NCI-H2171 treated with DMSO at 0.1 percent for 48 hours (cell line): ENCODE measurements at places on chromosomes 5 and 9.

DNA sequence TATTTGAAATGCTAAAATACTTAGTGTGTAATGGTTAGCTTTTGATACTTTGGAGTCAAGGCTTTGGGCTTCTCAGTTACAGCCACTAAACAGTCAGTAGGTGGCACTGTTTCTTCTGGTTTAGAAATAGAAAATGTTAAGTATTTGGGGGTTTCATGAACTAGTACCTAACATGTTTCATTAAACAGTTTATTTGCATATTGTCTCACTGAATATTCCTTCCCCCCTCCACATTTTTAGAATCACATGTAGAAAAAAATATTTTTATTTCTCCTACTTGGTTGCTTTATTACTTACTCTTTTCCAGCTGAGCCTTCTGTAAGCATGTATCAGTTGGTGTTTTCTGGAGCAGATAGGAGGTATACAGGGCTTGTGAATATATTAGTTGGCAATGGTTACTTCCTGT lies 48.0 kb downstream of the IPO11 start:
- DNase-seq, result peak; percentile 11

GRCh38 chr9:137172901-137173795 lies 1.3 kb upstream of the TMEM210 start:
- no peak for DNase-seq

- no peak for DNase-seq
Observed at GRCh38 chr9:6598249-6598725, 47.2 kb downstream of the GLDC start.

DNA sequence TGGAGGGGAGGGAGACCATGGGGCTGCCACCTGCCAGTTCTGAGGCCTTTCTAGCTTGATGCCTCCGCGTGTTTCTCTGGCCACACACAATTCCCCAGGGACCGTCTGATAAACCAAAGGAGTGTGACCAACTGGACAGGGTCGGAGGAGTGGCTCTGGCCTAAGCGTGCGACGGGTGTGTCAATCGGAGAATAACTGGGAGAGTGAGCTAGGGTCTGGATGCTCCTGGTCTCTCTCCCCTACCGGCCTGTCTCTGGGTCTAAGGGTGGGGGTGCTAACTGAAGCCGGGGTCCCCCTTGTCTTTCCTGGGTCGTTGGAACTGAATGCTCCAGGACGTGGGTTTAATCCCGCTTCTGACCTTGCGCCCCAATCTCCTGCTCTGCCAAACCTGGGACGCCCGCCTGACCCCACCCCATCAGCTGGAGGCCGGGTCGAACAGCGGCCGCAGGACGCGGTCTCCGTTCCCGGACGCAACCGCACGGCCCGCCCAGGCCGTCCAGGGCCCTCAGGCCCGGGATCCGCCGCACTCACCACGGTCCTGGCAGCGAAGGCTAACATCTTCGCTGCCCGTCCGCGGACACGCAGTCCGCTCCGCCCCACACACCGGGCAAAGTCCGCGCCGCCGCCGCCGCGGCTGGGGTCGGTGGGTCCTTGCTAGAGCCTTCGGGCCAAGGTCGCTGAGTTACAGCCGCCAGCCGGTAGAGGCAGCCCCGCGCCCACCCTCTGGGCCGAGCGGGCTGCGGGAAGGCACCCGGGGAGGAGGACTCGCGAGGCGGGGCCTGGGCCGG lies 447 bp downstream of the CRAT start:
- no peak for DNase-seq

DNA sequence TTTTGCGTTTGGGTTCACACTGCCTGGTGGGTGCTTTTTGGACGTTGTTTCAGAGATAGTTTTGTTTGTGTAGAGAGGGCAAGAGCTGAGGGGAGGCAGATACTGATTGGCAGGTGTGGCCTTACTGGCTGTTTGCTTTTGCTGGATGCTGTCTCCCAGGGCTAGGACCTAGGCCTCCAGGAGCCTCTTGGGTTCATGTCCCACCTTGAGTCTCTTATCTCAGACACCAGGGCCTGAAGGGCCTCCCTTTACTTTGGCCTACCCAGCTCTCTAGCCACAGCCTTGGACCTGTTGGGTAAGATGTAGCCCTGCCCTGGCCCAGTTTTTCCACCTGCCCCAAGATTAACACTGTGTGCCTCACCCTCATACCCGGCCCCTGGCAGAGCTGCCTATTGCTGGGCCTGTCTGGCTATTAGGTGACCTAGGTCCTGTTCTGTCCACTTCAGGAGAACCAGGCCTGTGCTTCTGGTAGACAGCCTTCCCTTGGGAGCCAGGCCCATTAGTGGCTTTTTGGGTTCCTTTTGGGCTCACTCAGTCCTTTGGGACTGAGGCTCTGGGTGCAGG lies 13.4 kb downstream of the PTPA start:
- no peak for DNase-seq

GRCh38 chr5:115396688-115397087 lies 100.2 kb upstream of the CCDC112 start:
- no peak for DNase-seq

GRCh38 chr9:131879181-131879910 lies 139.5 kb upstream of the RAPGEF1 start:
- DNase-seq, result no peak

DNA sequence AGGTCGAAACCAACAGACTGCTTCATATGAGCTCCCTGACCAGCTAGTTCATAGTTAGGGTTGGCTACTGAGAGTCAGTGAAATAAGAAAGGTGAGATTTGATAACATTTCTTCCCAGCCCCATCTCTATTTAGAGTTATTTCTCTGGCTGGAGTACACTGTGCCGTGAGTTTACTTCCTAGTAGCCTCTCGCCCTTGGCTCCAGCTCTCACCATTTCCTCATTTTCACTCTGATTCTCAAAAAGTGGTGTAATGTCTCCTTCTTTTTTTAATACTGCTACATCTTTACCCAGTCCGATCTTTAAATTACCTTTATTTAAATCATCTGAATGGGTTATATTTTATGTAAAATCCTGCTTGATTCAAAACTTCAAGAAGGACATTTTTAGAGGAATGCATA lies 100.4 kb upstream of the FAM174A start:
- DNase-seq, result no peak

DNA sequence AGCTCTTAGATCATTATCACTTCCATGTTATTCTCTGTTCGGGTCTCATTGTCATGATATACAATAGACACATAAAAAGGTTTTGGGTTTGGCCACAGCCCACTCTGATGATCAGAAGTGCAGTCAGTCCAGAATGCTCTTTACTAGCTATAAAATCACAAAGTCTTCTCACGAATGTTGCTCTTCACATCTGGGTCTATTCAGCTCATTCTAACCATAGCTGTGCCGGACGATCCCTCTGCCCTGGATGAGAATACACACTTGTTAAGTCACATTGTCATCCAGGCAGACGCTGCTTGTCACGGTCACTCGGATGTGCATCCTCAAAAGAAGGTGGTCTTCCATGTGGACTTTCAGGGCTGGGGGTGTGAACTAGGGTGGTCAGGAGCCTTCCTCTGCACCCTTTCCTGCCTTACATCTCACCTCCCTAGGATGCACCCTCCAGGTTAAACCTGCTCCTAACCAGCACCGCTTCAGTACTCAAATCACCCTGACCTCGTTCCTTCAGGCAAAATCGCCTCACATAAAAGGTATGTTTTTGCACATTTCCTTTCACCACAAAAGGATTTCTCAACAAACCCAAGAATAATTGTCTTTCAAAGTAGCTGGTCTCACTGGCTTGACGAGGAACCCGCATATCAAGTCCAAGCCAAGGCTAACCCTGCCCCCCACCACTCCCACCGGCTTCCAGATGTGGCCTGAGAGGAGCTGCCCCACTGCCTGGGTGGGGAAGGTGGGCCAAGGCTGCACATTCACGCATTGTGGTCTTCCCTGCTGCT lies 21.9 kb downstream of the ANKH start:
- DNase-seq, result no peak

DNA sequence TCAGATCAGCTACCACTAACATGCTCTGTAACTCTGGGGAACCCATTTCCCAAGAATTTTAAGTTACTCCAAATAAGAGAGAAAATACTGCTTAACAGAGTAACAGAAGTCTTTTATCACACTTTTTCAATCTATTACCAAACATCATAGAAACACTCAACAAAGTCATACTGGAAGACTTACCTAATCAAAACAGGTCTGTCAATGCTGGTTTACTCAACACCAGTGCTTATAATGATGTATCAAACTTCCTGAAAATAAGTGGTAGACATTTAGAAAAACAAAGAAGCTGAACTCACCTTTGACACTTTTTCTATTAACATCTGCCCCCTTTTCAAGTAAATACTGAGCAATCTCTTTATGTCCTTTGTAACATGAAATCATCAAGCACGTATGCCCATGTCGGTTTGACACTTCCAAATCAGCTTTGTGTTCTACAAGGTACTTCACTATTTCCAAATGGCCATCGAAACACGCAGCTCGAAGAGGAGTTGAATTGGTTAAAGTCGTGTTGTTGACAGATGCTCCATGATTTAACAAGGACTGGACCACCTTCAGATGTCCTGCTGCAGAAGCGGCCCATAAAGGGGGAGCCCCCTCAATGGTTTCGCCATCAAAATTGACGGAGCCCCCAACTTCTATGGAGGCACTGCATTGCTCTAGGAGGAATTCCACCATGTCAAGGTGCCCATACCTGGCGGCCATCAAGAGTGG lies 1.8 kb downstream of the FEM1C start:
- no peak for DNase-seq

- DNase-seq, result peak; percentile 17
Observed at GRCh38 chr5:112276991-112277390, 142.1 kb downstream of the EPB41L4A start.

DNA sequence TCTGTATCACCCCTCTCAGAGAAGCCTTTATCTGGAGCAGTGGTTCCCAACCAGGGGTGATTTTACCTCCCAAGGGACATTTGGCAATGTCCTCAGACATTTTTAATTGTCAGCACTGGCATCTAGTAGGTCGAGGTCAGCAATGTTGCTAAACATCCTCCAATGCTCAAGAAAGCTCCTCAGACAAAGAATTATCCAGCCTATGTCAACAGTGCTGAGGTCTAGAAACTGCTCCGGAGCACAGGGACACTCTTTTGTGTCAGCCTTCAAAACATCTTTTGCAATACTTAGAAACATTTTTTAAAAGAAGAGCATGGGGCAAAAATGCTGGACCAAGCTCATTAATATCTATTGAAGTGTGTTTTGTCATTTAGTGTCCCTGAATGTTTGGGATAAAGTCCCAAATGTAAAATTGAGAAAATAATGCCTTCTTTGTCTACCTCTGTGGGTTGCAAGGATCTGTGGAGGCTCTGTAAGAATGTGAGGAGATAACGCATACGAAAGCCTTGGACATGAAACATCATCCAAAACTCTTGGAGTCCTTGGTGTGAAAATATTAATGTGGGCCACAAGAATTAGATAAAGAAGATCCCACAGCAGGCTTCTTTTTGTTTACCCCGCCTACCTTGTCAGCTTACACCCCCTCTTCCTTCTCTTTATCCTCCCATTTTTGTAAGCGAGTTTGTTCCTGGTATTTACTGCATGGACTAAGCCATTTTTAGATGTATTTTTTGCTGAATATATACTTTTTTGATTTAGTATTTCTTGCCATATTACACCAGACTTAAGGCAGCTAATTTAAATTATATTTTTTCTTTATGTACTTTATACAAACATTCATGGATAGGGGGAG lies 193.5 kb downstream of the CD180 start:
- DNase-seq, result no peak

GRCh38 chr9:106704056-106704615 lies 158.8 kb upstream of the ZNF462 start:
- DNase-seq, result no peak

- no peak for DNase-seq
Observed at GRCh38 chr5:149838881-149839739, 105.5 kb downstream of the PDE6A start.

DNA sequence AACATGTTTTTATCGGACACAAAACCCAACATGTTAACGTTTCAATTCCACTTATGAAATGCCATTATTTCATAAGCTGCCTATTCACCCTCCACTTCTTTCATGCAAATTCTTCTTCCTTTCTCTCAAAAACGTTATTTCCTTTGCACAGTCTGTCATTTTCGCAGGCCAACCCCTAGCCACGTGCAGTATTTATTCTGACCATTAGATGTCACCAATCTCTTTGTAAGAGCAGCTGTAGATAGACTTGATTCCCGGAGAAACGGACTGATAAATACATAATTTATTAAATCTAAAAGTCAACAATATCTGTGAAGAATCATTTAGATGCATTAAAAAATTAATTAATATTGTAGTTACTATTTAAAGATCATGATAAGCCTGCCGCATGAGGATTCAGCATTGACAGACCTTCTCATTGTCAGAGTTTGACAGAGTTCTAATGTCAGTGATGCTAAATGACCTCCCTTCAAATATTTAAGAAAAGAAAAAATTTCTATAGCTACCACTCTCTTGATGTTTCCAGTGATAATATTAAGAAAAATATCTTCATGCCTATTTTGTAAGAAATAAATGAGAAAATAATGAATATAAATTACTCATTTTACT lies 933.6 kb downstream of the CDH12 start:
- peak; percentile 88 for DNase-seq

DNA sequence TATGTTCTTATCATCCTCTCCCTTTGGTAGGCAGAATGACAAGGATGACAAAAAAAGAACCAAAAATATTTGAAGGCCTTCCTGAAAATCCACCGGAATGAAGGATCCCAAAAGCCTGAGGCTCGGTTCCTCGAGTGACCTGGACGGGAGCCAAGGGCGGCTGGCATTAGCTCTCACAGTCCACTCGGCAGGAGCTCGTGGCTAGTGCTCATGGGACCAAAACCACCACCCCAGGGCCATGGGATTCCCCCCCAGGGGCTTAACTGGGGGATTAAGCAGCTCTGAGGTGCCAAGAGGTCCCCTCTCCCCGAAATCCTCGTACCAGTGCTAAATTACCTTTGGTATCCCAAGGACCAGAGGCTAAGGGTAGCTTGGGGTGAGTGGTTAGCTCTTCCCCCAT lies 586 bp upstream of the PDZD2 start:
- no peak for DNase-seq

GRCh38 chr9:89483592-89484474 lies 14.1 kb downstream of the SEMA4D start:
- DNase-seq, result no peak

DNA sequence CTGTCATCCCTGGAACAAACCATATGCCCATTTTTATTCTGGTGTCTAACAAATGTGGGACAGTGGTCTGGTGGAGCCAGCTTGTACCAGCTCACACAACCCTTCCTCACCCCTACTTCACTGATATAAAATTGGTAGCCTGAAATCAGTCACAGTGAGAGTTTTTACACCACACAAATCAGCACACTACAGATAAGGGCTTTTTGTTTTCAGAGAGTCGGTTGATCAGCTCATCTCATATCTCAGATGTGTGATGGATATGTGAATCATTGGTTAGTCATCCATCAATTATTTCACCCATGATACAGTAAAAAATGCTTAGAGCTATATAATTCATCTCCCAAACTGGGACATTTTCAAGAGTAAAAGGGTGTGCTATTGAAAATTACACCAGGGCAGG lies 529.2 kb downstream of the EBF1 start:
- no peak for DNase-seq

- no peak for DNase-seq
Observed at GRCh38 chr5:32388432-32389129, 56.0 kb downstream of the ZFR start.

GRCh38 chr9:19229595-19230354 lies 718 bp upstream of the DENND4C start:
- DNase-seq, result peak; percentile 37
